Activated gamma-delta T cell treated with Interleukin-2 at 50 U/mL for 16 hours (primary cell): ENCODE measurements at places on chromosomes 11 and 22.
A peak's percentile ranks its signal among the peaks of the same experiment; 100 is the strongest.

DNA sequence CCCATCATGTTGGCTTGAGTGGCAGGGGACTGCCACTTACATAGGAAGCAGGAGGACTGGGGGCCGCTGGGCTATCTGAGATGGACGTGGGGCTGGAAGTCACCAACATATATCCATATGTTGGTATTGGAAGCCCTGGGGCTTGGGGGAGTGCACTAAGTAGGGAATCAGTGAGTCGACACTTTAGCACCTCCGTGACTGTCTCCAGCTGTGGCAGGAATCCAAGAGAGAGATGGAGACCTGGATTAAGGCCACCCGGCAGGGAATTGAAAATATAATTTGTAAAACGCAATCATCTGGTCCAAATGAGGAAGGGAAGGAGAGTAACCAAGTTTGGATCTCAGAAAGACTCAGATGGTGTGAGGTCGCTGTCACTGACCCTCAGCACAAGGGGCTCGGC, 68.4 kb downstream of the ELFN2 start:
- DNase-seq = no peak

- no peak for DNase-seq
These were observed 73.7 kb upstream of the OR4B1 start for GRCh38 chr11:48142889-48143288.

GRCh38 chr22:20565079-20565734, 57.8 kb downstream of the MED15 start:
- DNase-seq = no peak

DNA sequence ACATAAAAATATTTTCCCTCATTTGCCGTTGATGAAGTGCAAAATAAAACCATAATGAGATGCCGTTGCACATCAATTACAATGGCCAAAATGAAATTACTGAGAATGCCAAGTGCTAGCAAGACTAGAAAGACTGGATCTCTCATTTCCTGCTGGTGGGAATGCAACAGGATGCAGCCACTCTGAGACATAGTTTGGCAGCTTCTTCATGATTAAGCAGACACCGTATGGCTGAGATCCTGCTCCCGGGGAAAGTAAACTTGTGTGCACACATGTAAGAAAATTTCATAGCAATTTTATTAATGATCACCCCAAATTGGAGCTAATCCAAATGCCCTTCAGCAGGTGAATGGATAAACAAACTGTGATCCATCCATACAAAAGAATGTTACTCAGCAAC, 1013.2 kb downstream of the TBC1D22A start:
- no peak for DNase-seq

- DNase-seq = peak; percentile 7
These were observed 2.4 kb upstream of the CECR2 start for GRCh38 chr22:17366830-17367229.

GRCh38 chr11:2142300-2142759, 3.1 kb upstream of the IGF2 start:
- DNase-seq = no peak

DNA sequence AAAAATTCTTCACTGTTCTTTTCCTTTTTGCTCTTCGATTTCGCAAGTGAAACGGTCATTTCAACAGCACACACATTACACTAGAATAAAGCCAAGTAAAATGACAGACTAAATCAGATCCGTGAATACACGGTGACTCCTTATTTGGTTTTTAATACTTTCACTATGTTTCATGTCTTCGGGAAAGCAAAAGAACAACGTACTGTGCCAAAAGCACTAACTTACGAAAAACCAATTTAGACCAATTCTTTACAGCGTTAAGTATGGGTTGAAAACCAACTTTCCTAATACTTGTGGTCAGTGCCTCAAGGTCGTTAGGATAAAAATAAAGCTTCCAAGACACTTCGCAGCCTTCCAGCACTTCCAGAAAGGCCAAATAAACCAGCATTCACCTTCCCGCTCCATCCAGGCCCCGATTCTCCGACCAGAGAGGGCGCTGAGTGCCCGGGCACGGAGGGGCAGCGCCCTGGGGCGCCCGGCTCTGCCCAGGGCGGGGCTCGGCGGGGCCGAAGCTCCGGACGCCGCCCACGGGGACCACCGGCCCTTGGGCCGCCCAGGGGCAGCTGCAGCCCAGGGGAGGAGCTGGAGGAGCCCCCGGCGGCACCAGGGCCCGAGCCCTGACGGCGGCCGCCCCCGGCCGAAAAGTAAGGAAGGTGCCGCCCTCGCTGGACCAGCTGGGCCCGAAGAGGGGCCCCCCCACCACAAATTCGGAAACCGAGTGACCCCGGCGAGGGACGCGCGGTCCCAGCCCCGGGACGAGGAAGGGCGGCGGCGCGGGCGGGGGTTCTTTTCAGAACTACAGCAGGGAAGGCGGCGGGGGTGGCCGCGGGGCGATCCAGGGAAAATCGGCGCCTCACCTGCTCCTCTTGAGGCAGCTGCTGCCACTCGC, 499 bp downstream of the ATL3 start:
- DNase-seq = peak; percentile 28

DNA sequence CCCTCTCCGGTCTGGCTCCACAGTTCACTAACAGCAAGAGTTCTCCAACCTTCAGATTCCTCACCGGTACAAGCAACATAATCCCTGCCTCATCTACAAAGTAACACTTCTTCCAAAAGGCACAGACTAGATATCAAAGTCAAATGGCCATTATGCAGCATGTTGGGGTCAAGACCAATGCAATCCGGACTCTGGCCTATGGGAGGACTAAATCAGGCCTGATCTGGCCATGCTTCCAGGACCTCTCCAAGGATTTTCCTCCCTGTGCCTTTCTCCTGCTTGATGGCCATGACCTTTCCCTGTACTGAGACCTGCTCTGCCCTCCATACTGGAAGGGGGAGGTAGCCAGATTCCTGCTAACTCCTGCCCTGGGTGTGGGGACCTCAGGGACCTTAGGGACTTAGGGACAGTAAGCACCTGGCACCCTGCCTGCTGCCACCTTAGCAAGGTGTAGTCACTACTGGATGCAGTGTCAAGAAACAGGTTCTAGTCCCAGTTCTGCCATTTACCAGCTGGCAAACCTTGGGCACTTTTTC, 6.7 kb downstream of the TBC1D10A start:
- no peak for DNase-seq

DNA sequence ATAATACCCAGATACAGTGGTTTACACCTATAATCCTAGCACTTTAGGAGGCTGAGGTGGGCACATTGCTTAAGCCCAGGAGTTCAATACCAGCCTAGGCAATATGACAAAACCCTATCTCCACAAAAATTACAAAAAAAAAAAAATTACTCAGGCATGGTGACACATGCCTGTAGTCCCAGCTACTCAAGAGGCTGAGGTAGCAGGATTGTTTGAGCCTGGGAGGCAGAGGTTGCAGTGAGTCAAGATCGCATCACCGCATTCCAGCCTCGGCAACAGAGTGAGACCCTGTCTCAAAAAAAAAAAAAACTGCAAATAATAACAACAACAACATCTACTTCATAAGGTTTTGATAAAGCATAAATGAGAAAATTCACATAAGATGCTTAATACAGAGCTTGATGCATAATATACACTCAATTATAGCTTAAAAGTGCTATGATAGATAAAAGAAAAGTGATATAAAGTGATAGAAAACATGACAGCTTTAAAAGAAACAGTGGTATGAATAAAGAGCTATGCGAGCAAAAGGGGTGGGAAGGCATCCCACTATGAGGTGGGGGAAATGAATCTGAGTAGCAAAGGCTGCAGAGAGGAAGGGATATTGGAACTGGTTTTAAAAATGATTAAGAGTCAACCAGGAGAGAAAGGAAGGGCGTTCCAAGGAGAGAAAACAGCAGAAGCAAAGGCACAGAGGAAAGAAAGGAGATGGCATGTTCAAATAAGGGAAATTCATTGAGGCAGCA, 197.6 kb downstream of the KIF18A start:
- no peak for DNase-seq
